Stimulated activated CD8-positive, alpha-beta memory T cell treated with anti-CD3 and anti-CD28 coated beads, Interleukin-4, amount 100 ng/mL, for 1 hour (primary cell): ENCODE measurements at places on chromosomes 4 and X.

DNA sequence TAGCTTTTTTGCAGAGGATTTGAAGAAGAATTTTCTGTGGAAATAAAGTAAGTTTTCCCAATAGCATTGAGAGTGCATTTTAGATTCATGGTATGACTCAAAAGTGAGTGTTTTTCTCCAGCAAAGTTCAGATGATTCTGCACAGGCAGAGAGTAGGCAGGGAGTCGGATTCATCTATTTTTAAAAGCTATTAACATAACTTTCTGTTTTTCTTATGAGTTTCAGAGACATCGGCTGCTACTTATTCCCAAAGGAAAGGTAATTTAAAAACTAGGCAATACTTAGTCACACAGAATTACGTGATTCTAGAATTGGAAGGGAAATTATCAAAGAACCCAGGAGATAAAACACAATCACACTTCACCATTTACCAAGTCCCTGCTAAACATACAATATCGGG is 4.4 kb downstream of the CCDC110 start:
- no peak for DNase-seq

- DNase-seq = peak; percentile 2
Observed at GRCh38 chrX:9942086-9942485, 25.1 kb upstream of the CLDN34 start.

DNA sequence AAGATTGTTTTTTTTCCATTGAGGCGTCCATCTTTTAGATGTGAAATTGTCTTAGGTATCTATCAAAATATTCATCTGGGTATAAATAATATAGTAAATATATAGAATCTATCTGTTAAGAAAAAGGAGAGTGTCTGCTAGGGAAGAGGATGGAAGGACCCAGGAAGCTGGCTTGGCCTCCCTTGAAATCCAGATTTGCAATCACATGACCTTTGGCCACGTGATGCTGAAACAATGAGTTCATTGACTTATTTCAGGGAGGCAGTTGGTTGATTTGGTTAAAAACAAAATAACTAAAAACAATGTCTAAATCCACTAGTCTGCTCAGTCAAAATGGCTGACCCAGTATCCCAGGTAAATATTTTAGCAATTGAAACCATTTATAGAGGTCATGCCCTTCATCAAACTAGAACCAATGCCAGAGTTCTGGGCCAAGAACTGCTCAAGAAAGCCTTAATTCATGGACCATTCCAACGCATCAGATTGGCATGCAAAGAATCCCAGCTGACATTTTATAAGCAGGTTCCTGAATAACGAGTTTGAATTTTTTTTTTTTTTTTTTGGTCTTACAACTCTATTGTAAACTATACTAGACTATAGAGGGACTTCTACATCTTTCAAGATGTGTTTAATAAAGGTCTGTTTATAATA is 172.7 kb downstream of the MID1 start:
- no peak for DNase-seq

DNA sequence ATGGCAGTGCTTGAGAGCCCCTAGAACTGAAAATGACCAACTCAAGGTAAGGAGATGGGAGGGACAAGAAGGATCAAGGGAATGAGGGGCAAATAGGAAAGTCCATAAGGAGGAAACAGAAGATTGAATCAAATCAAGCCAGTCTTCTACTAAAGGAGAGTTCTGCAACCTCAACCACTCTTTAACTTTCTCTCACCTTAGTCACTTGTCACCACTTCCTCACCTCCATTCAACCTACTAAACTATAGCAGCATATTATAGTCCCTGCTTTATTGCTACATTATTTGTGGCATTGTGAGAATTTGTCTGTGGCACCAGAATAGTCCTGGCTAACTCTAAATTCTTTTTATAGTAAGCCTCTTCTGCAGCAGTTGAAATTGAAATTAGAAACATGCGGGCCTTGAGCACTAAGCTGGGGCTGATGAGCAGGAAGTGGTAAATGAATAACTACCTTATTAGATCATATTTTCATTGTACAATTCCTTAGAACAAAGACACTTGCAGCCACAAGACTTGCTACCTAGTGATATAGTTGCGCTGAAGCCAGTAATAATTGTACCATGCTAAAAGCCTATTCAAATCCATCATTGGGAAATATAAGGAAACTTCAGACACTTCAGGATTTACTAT is 336.9 kb downstream of the ZNF674 start:
- no peak for DNase-seq

DNA sequence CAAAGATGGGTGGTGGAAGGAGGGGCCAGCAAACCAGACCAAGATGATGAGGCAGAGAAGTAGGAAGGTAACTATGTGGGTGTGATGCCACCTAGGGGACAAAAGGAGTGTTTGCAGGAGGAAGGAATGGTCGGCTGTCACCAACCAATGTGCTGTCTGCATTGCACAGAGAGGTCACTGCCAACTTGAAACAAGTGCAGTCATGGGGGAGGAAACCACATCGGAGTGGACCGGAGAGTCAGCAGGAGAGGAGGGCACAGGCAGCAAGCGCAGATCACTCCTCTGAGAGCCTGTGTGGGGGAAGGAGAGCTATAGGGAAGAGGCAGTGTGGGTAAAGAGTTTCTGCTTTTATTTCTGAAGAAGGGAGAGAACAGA is 38.5 kb upstream of the FGFBP2 start:
- DNase-seq = peak; percentile 17

GRCh38 chr4:101938836-101939235 is 148.3 kb downstream of the BANK1 start:
- DNase-seq = no peak

DNA sequence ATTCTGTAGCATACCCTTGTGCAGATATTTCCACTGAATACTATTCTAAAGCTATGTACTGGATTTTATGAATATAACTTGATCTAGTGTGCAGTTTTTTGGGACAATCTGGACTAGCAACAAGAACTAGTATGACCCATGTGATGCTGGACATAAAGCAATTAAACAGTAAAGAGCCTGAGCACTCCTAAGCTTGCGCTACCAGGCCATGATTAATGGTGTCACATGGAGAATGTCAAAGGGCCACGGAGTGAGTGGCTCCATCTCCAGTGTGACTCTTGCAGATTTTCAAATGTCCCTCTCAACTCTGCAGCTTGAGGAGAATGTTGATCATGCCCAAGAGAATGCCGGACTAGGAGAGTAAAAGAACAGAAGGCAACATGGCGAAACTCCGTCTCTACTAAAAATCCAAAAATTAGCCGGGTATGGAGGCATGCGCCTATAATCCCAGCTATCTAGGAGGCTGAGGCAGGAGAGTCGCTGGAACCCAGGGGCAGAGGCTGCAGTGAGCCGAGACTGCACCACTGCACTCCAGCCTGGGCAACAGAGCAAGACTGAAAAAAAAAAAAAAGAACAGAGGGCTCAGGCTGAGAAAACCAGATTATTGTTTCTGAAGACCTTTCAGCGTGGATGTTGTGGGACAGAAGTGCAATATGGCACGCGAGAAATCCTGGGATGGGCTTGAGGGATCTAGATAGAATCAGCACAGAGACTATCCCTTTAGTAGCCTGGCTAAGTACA is 45.0 kb downstream of the TIGD2 start:
- no peak for DNase-seq

DNA sequence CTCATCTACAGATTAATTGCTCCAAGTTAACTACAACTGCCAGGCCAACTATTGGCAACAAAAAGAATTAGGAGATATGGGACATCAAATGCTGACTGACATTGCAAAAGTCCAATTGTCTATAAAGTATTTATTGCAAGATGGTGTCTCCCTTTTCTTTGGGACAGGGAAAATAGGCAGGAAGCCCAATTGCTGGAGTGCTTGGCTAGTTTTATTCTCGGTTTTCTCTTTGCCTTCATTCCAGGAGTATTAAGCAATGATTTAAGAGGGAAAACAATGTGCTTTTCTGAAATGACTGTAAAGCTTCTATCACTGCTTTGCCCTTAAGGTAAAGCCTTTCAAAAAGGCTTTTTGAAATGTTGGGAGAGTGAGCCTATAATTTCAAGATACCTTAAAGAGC is 62.8 kb upstream of the DIAPH2 start:
- DNase-seq = no peak

DNA sequence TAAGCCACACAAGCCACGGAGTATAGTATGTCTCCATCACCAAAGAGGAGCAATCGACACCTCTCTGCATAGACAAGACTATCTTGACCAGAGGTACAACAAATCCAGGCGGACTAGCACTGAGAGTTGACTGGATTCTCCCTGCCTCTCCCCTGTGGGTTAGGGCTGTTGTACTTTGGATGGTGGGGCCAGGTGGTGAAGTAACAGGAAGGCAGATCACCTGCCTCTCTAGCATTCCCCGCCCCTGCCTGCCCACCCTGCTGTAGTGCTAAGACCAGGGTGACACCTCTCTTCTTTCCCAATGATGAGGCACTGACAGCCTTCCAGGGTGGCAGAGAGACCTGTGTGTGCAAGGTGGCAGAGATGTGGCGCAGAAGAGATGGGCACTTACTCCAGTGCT is 47.5 kb upstream of the TRIM2 start:
- DNase-seq = no peak

DNA sequence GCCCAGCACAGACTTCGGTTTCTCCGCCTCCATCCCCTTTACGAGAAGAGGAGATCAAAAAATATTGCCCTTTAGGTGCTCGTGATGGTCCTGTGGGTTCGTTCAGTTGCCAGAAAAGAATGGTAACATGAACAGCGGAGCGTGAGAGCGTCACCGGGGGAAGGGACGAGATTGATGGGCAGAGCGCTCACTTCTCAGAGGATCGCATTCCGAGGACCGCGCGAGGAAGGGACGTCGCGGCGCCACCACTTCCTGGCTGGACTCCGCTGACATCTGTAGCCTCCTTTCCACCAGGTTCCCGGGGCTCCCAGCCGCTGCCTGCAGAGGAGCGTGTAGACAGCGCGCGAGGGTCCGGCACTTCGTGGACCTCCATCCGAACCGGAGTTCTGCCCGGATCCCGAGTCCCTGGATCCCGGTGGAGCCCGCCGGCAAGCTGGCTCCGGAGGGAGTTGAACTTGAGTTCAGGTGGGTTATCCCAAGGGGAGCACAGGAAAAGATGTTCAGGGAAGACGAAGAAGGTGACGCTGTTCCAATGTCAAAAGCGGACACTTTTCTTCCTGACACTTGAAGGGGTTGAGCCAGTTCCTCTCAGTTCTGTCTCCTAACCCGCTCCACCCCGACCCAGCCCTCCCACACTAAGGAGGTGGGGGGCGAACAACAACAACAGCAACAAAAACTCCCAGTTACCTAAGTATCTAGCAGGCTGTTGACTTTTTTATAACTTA is 484 bp downstream of the GALNTL6 start:
- DNase-seq = no peak

- DNase-seq = no peak
Observed at GRCh38 chrX:17738737-17739535, 1.6 kb downstream of the SCML1 start.

GRCh38 chr4:181017038-181017437 is 1226.2 kb upstream of the TENM3 start:
- no peak for DNase-seq

GRCh38 chrX:23783589-23784469 is 856 bp downstream of the SAT1 start:
- DNase-seq = no peak

DNA sequence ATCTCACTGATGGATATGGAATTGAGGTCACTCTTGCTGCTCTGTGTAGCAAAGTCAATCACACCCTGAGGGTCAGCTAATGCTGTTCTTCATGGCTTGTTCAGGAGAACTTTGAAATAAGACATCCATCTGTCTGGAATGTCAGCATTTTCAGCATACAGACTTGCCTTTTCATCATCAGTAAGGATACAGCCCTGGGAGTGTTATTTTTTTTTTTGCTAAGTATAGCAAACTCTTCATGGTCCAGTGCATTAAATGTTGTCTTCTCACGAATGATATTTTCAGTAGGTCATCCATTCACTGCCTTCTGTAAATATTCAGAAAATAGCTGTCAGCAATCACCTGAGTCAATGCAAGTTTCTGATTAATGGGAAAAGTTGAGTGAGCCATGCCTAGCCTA is 268.8 kb upstream of the SMIM31 start:
- DNase-seq = no peak

DNA sequence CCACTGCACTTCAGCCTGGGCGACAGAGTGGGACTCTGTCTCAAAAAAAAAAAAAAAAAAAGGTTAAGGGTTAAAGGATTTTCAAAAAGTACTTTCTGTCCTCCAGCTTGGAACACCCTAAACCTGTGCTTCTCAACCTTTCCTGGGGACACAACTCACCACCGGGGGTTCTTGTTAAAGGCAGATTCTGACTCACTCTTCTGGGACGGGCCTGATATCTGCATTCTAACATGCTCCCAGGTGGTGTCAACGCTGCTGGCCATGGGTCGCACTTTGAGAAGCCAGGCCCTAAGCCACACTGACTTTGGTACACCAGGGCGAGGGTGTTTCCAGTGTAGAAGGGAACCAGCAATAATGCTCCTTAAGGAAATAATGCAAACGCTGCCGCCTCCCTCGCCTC is 46.1 kb downstream of the AFAP1 start:
- no peak for DNase-seq

GRCh38 chr4:133594390-133595207 is 445.5 kb downstream of the PCDH10 start:
- DNase-seq = no peak

GRCh38 chrX:74446876-74447275 is 25.6 kb downstream of the SLC16A2 start:
- DNase-seq = no peak

GRCh38 chrX:67619253-67619652 is 75.4 kb downstream of the AR start:
- DNase-seq = no peak

DNA sequence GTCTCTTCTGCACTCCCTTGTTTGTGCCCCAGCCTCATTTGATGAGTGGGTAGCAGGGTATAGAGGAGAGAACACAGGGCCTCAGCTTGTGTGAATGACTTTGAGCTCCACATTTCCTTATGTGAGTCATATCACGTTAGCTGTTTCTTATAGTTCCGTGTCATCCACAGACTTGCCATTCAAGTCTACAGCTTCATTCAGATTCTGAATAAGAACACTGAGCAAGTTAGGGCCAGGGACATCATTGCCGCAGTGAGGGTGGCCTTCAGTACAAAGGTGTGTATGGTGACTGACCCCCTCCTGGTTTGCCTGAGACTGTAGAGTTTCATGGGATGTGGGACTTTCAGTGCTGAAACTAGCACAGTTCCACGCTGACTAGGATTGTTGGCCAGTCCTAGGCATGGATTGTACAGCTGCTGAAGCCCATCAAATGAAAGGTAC is 23.6 kb downstream of the KLF3 start:
- DNase-seq = no peak

- DNase-seq = no peak
Observed at GRCh38 chr4:38169524-38169923, 209.3 kb downstream of the PTTG2 start.

DNA sequence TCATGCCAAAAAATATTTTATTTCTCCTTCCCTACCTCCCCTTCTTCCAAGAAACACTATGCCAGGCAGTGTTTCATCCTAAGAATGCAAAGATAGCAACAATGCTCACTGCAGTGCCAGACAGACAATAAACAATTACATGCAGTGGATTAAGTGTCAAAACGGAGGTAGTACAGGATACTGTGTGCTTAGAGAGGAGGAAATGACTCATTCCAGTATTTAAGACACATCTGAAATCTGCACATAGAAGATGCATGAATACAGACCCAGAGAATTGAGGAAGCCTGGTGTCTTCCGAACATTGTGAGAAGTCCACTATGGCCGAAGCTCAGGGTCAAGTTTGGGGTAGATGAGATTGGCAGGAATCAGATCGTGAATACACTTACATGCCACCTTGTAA is 326.4 kb downstream of the PPP3CA start:
- DNase-seq = no peak

- DNase-seq = no peak
Observed at GRCh38 chrX:119090627-119091026, 17.8 kb downstream of the CT47C1 start.

- no peak for DNase-seq
Observed at GRCh38 chr4:77631276-77631675, 25.7 kb downstream of the CXCL13 start.

- no peak for DNase-seq
Observed at GRCh38 chrX:2677764-2678163, 13.3 kb upstream of the CD99 start.
